ENCODE measurements at places on chromosomes 6 and 20.

GRCh38 chr6:53418288-53418687 lies 69.5 kb upstream of the ELOVL5 start:
- DNase-seq = no peak

- no peak for DNase-seq
Measured at GRCh38 chr6:163457637-163458561, 43.4 kb downstream of the QKI start.

DNA sequence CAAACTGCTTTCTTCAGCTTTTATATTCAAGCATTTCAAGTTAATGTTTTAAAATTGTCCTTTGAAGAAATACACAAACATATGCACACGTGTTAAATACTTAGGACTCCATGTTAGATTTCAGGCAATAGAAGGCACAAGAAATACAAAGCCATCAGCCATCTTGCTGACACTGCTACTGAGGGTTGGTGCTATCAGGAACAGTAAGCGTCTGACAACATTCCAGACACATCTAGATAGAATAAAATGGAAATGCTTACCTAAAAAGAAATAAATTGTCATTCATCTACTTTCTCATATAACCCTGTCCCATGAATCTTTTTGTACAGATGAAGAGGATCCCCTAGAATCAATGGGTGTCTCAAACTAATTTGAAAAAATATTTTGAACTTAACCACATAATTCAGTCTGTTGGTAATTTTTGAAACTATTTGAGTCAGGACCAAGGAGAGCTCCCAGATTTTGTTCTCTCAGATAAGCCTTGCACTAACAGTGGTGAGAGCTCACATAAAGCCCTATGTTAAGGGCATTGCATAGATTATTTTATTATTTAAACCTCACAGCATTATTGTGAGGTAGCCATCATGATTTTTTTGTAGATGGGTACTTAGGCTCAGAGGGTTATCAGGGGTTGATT lies 631.1 kb upstream of the POU3F2 start:
- DNase-seq = no peak

- no peak for DNase-seq
Measured at GRCh38 chr6:4511641-4512020, 264.6 kb upstream of the CDYL start.

DNA sequence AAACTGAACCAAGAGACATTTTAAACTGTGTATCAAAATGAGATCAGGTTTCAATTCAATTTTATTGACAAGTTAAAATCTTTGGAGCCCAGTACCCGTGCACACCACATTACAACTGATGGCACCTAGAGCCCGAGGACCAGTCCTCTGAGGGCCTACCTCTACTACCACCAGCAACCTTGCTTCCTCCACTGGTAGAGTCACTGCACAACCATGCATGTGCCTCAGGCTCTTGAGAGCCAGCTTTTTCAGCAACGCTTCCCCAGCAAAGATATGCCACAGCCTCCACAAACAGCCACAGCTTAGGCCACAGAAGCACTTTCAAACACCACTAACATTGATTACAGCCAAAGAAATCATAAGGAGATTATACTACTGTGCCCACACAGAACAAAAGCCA lies 328.6 kb upstream of the RNF217 start:
- no peak for DNase-seq

DNA sequence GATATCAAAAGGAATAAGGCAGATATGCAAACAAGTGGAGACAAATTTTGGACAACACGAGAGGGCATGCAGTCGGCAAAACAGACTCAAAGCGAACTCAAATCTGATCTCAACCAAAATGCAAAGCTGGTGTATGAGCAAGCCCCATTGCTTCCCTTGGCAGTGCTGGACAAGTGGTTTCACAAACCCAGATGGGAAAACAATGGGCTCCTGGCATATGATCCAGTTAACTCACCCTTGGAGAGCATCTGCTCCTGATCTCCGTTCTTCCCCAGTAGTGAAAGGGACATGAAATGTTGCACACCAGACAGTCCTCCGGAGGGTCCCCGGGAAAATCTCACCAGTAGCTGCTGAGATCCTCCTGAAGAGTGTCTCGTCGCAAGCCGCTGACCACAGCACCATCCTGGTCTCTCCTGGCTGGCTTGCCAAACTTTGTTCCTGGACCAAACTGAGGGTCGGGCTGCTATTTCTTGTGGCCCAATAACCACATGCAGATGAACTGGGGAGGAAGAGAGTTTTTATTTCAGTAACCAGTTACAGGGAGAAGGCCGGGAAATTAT lies 84.3 kb upstream of the THBS2 start:
- DNase-seq = no peak

DNA sequence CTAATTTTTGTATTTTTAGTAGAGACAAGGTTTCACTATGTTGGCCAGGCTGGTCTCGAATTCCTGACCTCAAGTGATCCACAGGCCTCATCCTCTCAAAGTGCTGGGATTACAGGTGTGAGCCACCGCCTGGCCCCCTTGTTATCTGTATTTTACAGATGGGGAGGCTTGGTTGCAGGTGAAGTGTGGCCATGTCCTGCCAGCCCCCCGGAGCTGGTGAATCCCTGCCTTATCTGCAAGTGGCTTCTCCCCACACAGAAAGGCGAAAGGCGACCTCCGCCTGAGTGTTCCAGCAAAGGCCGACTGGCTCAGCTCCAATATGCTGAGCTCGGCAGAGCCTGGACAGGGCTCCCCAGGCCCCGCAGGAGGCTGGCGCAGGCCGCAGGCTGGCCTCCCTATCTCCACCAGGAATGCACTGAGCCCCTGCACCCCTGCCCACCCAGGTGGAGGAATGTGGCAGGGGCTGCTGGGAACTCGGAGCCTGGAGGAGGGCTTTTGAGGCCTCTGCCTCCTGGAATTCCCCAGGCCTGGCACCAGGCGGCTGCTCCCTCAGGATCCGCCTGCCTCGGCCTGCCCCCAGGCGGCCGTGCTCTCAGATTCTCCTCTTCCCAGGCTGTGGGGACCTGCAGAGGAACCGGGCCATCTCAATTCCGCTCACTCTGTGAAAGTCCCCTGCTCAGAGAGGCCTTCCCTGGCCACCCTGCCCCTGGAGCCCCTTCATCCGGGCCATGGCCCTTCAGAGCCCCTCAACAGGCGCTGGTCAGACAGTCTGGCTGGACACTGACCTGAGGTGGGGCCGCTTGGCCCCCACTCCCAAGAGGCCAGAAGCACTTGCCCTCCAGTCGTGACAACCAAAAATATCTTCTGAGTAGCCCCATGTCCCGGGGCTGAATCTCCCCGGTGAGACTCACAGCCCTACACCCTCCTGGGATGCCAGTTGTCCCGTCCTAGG lies 9.3 kb upstream of the LAMA5 start:
- DNase-seq = no peak

DNA sequence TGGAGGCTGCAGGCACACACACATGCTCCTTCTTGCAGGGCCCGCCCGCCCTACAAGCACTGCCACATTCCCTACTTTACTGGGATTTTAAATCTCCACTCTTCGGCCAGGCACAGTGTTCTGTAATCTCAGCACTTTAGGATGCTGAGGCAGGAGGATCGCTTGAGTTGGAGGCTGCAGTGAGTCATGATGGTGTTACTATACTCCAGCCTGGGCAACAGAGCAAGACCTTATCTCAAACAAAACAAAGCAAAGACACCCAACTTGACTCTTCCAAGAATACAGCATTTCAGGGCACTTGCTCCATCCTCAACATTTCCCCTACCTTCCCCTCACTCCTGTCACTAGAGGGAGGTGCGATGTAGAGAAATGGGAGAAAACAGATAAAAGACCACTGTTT lies 194.0 kb downstream of the MYLK4 start:
- DNase-seq = no peak

DNA sequence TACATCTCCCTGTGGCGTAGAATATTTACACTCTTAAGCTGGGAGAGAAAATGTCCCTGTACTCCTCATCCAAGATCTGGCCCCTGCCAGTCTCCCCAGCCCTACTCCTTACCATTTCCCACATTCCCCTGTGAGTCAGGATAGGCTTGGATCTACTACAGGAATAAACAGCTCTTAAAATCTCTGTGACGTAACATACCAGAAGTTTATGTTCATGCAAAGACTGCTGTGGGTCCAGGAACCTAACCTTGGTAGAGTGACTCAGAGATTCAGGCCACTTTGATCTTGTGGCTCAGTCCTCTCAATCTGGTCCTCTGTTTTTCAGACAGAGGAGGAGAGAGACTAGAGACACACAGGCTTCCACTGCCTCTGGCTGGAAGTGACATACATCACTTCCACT lies 38.5 kb upstream of the GPR6 start:
- DNase-seq = no peak

- DNase-seq = no peak
Measured at GRCh38 chr6:15620611-15621010, 42.2 kb downstream of the DTNBP1 start.

GRCh38 chr20:49400904-49401303 lies 81.6 kb downstream of the KCNB1 start:
- DNase-seq = no peak

GRCh38 chr6:84688141-84688873 lies 76.1 kb downstream of the TBX18 start:
- no peak for DNase-seq

- DNase-seq = no peak
Measured at GRCh38 chr6:36963451-36964290, 9.1 kb downstream of the PI16 start.

DNA sequence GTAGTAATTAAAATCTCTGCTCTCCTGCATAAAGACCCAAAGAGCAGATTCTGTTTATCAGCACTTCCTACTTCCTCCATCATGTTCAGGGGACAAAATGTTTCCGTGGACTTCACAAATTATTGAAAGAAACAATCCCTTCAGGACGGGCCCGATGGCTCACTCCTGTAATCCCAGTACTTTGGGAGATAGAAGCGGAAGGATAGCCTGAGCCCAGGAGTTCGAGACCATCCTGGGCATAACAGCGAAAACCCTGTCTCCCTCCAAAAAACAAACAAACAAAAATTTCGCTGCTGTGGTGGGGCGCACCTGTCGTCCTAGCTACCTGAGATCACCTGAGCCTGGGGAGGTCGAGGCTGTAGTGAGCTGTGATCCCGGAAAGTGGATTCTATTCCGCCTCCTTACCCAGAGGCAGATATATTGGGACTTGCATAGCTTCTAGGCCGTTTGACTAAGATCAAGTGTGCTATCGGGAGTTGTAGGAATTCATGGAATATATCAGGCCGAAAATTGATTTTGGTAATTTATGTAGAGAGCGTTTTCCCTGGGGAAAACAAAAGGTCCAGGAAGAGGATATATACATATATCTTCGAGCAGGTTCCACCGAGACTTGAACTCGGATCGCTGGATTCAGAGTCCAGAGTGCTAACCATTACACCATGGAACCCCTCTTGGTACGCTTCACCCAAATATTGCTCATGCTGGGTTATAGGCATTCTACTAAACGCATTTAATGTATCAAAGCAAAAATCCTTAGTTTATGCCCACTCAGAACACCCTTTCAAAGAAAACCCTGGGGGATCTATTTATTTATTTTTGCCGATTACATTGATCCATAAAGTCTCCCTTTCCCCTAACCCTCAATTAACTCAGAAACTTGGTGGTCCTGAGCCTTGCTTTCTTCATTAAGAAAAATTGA lies 74.5 kb upstream of the ZNF184 start:
- no peak for DNase-seq

DNA sequence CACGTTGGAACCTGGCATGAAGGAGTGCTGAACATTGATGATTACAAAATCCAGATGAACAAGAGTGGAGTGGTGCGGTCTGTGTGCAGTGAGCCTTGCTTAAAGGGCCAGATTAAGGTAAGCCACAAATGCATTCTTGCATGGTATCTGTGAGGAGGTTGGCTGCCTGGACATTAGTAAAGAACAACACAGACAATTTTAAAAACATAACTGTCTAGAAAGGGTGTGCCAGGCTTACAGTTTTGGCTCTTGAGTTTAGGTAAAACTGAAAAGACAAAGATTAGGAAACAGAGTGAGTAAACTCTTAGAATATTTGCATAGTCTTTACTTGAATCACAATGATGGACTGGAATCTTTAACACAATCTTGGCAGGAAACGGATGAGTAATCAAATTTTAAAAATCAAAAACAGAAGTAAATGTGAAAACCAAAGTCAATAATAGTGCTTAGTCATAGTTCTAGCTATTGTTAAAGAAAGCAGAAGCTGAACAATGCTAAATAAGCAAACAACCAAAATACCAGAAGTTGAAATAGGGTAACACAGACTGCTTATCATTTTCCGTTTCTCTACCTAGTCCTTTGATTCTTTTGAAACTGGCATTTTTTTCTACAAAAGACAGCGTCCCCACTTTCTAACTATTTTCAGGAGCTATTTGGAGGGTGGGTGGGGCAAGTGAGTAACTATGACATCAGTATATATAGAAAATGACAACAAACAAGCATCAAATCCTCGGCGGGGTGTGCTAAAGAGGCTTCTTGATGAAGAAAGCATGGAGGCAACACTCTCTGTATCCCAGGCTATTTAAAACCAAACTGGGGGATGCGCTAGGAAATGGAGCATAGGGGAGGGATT lies 185.8 kb upstream of the RAB32 start:
- DNase-seq = no peak

DNA sequence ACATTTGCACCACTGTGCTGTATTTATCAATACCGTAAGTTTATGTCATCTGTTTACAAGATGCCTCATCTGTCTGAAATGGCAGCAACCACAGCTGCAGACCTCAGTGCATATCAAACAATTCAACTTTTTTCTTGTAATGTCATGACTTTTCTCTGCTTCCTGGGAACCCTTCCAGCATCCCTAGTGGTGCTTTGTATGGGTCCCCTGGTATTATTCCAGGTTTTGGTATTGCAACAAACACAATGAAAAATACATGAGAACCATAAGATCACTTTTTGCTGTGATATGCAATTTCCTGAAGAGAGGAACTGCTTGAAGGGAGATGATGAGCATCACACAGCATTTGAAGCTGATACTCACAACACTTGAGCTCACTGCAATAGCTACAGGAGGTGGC lies 12.0 kb upstream of the TXNDC5 start:
- no peak for DNase-seq

DNA sequence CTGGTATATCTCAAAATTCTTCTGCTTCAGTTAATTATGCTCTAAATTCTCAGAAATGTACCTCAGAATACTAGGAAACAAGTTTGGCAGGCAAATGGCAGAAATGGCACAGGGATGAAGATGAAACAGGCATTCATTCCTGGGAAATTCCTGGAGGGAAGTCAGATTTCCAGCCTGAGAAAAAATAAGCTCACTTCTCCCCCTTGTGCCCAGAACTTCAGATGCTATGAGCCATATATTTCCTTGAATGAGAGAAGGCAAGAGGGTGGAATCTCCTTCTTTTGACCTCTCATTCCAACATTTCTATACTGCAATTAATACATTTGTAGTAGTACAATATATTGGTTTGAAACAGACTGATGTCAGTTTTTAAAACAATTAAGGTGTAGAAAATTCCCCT lies 22.8 kb downstream of the RGS17 start:
- DNase-seq = no peak

GRCh38 chr6:142822383-142822782 lies 122.6 kb downstream of the HIVEP2 start:
- DNase-seq = no peak
